ENCODE measurements at places on chromosomes 5 and 9.

- DNase-seq = no peak
Measured at GRCh38 chr5:140575309-140575708, 10.7 kb downstream of the SLC35A4 start.

DNA sequence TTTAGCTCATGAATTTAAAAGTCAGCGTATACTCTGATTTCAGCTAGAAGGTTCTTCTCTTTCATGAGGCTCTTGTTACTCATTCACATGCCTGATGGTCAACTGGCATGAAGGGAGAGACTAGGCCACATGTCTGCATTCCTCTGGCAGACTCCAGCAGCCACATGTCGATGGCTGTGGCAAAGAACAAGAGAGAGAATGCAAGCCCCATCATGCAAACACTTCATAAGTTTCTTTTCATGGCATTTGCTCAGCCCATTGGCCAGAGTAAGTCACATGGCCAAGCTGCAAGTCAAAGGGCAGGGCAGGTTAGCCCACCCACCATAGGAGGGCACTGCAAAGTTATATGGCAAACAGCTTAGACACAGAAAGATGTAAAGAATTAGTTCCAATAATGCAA, 5.4 kb downstream of the KCNV2 start:
- no peak for DNase-seq

- DNase-seq = no peak
Measured at GRCh38 chr9:33867747-33868439, 50.9 kb downstream of the UBE2R2 start.

- no peak for DNase-seq
Measured at GRCh38 chr9:106889061-106889590, 26.2 kb downstream of the ZNF462 start.

- no peak for DNase-seq
Measured at GRCh38 chr9:86039991-86040860, 59.1 kb downstream of the GOLM1 start.

GRCh38 chr5:92371889-92372235, 988.7 kb upstream of the ARRDC3 start:
- DNase-seq = no peak

- no peak for DNase-seq
Measured at GRCh38 chr5:138240650-138241385, 27.7 kb upstream of the CDC23 start.

DNA sequence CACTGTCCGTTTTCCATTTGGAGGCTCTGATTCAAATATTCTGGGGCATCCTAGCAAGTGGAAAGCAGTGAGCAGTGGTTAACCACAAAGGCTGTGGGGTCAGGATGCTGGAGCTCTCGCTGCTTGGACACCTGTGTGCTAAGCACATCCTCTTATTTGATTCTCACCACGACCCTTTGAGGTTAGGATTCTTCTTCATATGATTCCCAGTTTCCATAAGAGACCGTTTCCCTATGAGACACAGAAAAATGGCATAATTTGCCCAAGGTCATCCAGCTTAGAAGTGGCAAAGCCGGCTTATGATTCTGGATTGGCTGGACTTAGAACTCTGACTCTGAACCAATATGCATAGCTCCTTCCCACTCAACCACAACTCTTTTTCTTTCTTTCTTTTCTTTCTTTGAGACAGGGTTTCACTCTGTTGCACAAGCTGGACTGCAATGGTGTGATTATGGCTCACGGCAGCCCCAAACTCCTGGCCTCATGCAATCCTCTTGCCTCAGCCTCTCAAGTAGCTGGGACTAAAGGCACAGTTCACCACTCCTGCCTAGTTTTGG, 207.7 kb downstream of the TTLL11 start:
- no peak for DNase-seq

- DNase-seq = no peak
Measured at GRCh38 chr5:158820891-158821290, 278.8 kb downstream of the EBF1 start.

- no peak for DNase-seq
Measured at GRCh38 chr5:117357886-117358285, 783.3 kb upstream of the SEMA6A start.

- no peak for DNase-seq
Measured at GRCh38 chr9:133321411-133321935, 14.5 kb downstream of the SURF6 start.

GRCh38 chr5:29054694-29055093, 2016.3 kb upstream of the CDH9 start:
- no peak for DNase-seq

DNA sequence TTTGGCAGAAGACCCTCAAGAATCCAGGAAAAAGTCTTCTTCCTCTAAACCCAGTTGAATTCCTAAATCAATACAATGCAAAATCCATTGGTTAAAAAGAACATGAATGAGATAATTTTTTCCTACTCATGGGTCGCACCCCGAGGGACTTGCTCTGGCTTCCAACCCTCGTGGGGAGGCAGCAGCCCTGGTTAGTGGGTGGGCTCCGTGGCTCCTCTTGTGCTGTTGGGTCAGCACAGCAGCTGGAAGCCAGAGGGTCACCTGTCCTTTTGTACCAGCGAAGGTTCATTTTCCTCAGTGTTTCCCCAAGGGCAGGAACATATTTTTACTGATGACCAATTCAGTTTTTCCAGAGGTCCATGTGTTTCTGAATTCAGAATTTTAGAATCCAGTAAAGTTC, 120.6 kb upstream of the S1PR3 start:
- no peak for DNase-seq

DNA sequence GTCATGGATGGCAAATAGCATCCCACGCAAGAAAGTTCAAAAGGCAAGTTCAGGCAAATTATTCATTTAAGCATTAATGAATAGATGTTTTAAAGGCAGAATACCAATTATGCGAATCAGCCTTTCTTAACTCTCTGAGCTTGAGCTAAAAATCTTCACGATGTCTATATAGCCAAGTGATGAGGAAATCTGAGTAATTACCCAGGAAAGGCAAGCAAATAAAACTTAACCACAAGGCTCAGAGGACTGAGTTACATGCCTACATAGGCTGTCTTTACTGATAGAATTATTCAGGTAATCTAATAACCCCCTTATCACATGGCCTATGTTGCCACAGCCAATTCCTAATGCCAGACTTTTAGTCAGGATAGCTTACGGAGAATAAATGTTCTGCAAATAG, 120.8 kb upstream of the MTAP start:
- no peak for DNase-seq

DNA sequence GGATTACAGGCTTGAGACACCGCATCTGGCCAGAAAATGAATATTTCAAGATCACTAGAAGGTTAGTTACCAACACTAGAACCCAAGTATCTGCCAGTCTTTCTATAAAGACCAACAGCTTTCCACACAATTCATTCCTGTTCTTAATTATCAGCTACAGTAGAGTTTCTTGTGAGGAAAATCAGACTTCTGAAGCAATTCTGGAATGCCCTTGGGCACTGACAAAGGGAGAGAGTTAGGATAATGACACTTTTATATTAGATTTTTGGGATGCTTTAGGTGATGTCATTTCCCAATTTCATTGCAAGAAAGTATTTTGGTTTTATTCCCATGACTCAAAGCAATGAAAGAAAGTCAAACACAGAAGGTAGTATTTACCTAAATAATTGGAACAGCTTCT, 497.0 kb upstream of the TUSC1 start:
- DNase-seq = no peak

DNA sequence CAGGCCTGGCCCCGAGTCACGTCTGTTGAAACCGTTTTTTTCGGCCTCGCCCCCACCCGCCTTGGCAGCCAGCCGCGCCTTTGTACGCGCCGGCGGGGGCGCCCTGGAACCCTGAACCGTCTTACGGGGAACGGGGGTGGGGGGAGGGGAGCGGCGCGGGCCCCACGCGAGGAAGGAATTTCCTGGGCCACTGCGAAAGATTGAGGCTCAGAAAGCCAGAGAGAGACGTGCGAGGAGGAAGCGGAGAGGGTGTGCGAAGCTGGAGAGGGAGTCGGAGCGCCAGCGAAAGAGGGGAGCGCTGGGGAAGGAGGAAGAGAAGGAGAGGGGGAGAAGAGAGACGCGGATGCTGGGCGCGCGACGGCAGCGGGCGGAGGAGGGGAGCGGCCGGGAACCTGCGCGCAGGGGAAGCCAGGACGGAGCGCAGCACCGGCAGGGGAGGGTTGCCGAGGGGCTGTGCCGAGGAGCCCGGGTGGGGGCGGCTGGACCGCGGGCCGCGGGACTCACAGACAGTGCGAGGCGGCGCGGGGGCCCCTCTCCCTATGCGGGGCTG, 4.6 kb upstream of the PRDM12 start:
- no peak for DNase-seq

DNA sequence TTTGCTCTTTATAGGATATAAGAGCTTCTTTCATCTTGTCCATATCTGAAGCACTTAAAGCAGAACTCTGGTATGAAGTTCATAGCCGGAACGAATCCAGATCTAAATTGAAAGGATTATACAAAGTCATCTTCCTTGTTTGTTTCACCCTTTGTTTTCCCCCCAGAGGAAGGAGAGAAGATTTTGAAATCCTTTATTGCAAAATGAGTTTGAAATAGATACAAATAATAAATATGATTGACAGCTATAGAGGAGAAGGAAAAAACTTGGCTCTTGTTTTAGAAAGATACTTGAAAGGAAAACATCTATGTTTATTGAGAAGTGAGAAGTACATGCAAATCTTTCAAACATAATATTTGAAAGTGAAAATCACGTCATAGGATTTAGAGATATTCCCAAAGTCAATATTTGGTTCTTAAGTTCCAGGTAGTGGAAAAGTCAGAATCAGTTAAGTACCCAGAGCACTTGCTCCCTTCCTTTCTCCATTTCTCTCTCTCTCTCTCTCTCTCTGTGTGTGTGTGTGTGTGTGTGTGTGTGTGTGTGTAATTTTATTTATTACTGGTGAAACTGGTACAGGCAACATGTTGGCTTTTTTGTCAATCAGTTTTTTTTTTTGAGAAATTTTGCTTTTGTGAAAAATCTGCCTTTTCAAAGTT, 27.2 kb downstream of the PAM start:
- no peak for DNase-seq

DNA sequence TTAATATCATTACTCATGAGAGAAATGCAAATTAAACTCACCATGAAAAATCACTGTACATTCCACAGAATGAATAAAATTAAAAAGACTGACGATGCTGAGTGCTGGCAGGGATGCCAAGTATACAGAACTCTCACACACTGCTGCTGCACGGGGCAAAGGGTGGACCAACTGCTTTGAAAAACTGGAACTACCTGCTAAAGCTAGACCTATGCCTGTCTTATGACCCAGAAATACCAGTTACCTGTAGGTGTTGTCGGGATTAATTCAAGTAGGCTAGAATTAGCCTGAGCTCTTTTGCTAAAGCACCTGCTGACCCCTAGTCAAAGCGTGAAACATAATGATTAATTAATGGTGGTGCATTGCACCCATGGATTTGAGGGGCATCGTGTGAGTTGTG, 36.5 kb upstream of the ANKRD18A start:
- DNase-seq = no peak
